Endodermal cell (in vitro differentiated cells): ENCODE measurements at places on chromosomes 1 and 21. TPM values are rescaled to one million over a fixed set of nuclear protein-coding genes. Genes with fewer than 3 reads are reported as not detected.
A peak's percentile ranks its signal among the peaks of the same experiment; 100 is the strongest.

DNA sequence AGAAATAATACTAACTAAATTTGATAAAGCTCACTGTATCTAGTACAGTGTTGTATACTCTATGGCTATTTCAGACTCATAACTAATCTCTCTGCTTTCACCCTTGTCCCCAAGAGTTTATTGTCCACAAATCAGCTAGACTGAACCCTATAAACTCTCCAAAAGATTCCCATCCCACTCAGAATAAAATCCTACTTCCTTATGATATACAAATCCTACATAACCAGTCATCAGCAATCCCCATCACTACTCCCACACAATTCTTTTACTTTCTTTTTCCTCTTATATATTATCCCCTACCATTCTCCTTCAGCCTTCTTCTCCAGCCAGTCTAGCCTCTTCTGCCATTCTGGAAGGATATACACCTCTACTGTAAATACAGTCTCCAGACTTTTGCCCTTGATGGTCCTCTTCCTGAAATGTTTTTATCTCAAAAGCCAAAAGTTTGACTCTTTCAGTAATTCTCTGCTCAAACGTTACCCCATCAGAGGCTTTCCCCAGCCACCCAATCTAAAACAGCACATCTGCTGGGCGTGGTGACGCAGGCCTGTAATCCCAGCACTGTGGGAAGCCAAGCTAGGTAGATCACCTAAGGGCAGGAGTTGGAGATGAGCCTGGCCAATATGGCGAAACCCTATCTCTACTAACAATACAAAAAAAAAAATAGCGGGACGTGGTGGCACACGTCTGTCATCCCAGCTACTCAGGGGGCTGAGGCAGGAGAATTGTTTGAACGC, 41.6 kb downstream of the ABL2 start:
- H3K27ac ChIP-seq: no peak overlapping the region
- no peaks in the 10 kb centered on the region for H3K4me1 ChIP-seq
- H3K27me3 ChIP-seq: no peaks in the 10 kb centered on the region
- DNase-seq: no peak

Gene COA7
- total RNA-seq: 23.5 and 27.7 TPM in 2 replicates

- no peak for DNase-seq
- peaks cover 5% of the 10 kb centered on the region for H3K4me1 ChIP-seq
- H3K4me3 ChIP-seq: no peak overlapping the region
Measured at GRCh38 chr1:51661081-51661518, 44.2 kb downstream of the OSBPL9 start.

Gene NCAM2
- total RNA-seq: 0.46 and 0.77 TPM in 2 replicates

DNA sequence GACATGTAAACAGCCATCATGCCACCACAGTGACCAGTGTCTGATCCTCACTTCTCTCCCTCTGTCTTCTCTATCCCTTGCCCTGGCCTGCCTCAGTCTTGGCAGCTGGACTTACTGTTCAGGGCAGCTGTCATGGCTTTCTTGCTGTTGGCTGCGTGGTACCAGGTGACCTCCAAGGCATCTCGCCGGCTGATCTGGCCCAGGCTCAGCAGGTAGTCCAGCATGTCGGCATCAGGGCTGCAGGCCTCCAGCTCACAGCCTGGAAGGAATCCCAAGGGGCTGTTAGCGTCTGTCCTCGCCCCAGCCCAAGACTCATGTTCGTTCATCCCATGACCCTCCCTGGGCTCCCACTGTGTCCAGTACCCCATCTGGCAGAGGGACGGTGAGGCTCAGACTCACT, 3.6 kb downstream of the FAM151A start:
- DNase-seq: peak; percentile 58
- no peaks in the 10 kb centered on the region for H3K4me1 ChIP-seq
- no peaks in the 10 kb centered on the region for H3K36me3 ChIP-seq
- H3K27me3 ChIP-seq: peaks cover 31% of the 10 kb centered on the region

Gene SPRR5
- total RNA-seq: not detected in 2 replicates

GRCh38 chr1:177913762-177914540, 55.9 kb downstream of the SEC16B start:
- peak; percentile 80 for DNase-seq
- H3K27ac ChIP-seq: no peak overlapping the region
- H3K27me3 ChIP-seq: peaks cover 8% of the 10 kb centered on the region

- DNase-seq: no peak
- no peaks in the 10 kb centered on the region for H3K27me3 ChIP-seq
- H3K27ac ChIP-seq: no peak overlapping the region
- no peak overlapping the region for H3K4me3 ChIP-seq
- H3K4me1 ChIP-seq: no peaks in the 10 kb centered on the region
Measured at GRCh38 chr1:36920371-36920770, 113.9 kb downstream of the GRIK3 start.

DNA sequence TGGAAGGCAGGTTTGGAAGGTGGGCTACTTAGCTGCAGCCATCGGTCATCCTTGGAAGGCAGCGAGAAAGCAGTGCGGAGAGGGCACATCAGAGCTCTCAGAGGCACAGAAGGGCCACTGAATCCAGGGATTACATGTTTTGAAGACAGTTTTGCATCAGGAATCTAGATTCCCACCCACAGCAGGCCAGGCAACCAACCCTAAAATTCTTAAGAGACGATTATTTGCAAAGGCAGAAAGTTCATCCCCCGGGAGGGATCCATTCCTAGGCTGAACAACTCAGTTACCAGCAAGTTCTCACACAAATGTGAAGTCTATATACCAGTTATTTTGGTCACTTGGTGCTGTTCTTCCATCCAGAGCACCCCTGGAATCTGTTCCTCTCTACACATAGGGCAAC, 457.3 kb upstream of the VAMP3 start:
- no peaks in the 10 kb centered on the region for H3K36me3 ChIP-seq
- no peak overlapping the region for H3K27ac ChIP-seq
- peak; percentile 7 for DNase-seq
- no peak overlapping the region for H3K4me3 ChIP-seq
- peaks cover 70% of the 10 kb centered on the region for H3K27me3 ChIP-seq

DNA sequence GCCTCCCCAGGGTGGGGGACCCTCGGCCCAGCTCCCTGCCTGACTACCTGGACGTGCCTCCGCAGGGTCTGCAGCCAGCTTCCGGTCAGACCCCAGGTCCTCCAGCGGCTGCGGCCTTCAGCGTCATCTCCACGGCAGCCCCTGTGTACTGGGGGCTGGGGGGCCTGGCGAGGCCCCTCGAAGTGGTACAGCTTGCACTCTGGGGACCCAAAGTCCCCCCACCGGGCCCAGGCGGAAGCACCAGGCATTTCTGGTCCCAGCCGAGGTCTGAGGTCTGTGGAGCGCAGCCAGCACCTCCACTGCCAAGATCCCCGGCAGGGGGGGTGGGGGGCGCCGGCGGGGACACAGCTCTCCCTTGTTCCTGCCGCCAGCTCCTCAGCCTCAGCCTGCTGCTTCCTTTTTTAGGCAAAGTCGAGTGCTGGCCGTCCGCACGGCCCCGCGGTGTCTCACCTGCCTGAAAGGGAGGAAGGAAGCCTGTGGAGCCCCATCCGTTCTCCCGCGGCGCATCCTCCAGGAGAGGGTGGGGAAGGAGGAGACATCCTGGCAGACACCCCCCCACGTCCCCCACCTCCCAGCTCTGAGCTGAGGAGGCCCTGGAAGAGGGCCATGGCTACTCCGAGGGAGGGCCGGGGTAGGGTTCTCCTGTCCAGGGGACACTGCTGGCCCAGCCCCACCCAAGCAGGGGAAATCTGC, 1.2 kb upstream of the VWA1 start:
- H3K36me3 ChIP-seq: no peaks in the 10 kb centered on the region
- H3K4me1 ChIP-seq: peaks cover 17% of the 10 kb centered on the region
- no peak overlapping the region for H3K27ac ChIP-seq

Gene TFF3
- total RNA-seq: 5.2 and 5.5 TPM in 2 replicates

- no peak overlapping the region for H3K27ac ChIP-seq
- no peaks in the 10 kb centered on the region for H3K36me3 ChIP-seq
- no peak for DNase-seq
- no peaks in the 10 kb centered on the region for H3K27me3 ChIP-seq
- H3K4me3 ChIP-seq: no peak overlapping the region
Measured at GRCh38 chr1:117656202-117656641, 50.4 kb downstream of the TENT5C start.

Gene RXRG
- 9.8 and 13.1 TPM in 2 replicates for total RNA-seq

Gene MSH4
- 0.13 to 0.34 TPM (median 0.14 TPM) in 3 replicates for total RNA-seq

Gene CFAP141
- not detected in 3 replicates for total RNA-seq

Gene HES5
- total RNA-seq: not detected in 3 replicates

- no peaks in the 10 kb centered on the region for H3K4me1 ChIP-seq
- no peak overlapping the region for H3K4me3 ChIP-seq
- DNase-seq: peak; percentile 78
- H3K27me3 ChIP-seq: no peaks in the 10 kb centered on the region
- H3K27ac ChIP-seq: no peak overlapping the region
Measured at GRCh38 chr1:188782220-188782841, 1695.3 kb downstream of the BRINP3 start.

DNA sequence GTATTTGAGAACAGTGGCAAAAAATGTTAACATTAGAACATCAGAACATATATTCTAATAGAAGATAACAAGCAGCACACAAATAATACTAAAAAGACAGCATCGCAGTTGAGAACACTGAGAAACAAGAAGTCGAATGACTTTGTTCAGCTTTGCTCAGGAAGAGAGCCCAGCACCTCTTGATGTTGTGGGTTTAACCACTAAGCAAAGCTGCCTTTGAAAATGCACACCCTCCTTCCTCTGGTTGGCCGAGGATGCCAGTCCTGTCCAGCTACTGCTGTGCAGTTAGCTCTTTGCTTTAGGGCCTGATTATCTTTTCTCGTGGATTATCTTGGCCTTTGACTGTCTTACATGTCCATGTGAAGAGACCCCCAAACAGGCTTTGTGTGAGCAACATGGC, 60.5 kb downstream of the SPATA46 start:
- peaks cover 8% of the 10 kb centered on the region for H3K4me1 ChIP-seq
- no peaks in the 10 kb centered on the region for H3K27me3 ChIP-seq
- H3K27ac ChIP-seq: no peak overlapping the region
- H3K36me3 ChIP-seq: no peaks in the 10 kb centered on the region

- H3K4me3 ChIP-seq: no peak overlapping the region
- H3K27ac ChIP-seq: no peak overlapping the region
- no peaks in the 10 kb centered on the region for H3K27me3 ChIP-seq
- no peaks in the 10 kb centered on the region for H3K4me1 ChIP-seq
Measured at GRCh38 chr1:1788646-1789431, 10.6 kb upstream of the NADK start.

Gene RSPH1
- 0.80 to 2.3 TPM (median 2.2 TPM) in 3 replicates for total RNA-seq

DNA sequence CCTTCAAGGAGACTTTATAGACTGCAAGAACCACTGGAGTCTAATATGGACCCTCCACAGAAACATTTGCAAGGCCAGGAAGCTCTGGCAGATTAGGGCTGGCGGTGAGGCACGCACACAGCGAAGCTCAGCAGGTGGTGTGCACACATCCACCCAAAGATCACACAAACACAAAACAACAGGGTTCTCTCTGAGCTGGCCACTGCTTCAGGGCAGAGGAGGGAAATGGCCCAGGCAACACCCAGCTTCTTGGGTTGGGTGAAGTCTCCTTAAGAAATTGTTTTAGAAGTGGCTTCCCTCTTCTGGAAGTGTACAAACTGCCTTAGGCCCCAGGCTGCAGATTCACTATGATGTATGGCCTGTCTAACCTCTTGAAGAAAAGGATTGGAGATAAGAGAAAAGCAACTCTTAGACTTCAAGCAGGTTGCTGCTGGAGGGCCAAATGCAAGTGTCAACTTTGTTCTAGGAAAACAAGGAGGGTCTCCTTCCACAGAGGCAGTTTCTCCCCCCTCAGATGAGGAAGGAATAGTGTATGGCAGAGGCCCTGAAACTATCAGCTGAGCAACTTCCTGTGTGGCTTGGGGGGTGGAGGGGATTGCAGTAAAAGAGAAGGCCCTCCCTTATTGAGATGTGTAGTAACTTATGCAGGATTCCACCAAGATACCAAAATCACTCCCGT, 2.0 kb downstream of the RCSD1 start:
- DNase-seq: peak; percentile 40
- no peaks in the 10 kb centered on the region for H3K4me1 ChIP-seq
- H3K4me3 ChIP-seq: no peak overlapping the region

- H3K4me3 ChIP-seq: no peak overlapping the region
- DNase-seq: no peak
- no peaks in the 10 kb centered on the region for H3K36me3 ChIP-seq
- peaks cover 3% of the 10 kb centered on the region for H3K4me1 ChIP-seq
- no peak overlapping the region for H3K27ac ChIP-seq
- peaks cover 18% of the 10 kb centered on the region for H3K27me3 ChIP-seq
Measured at GRCh38 chr1:44086692-44087474, 31.7 kb upstream of the KLF17 start.

Gene CHIT1
- total RNA-seq: not detected in 2 replicates

DNA sequence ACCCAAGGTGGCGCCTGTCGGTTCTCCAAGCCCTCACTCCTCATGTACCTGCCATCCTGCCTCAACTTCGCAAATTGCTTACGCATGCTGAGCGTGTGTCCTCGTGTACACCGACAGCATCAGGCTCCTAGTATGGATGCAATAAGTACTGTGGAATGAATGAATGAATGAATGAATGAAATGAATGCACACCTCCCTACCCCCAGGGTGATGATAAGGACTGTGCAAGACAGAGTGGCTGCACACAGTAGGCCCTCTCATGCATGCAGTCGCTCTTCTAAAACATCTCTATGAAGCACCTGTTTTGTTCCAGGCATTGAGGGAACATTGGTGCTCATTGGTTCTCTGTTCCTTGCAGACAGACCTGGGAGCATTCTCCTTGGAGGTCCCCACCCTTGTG, 49.8 kb upstream of the H6PD start:
- H3K36me3 ChIP-seq: no peaks in the 10 kb centered on the region
- DNase-seq: no peak
- no peaks in the 10 kb centered on the region for H3K4me1 ChIP-seq
- no peak overlapping the region for H3K27ac ChIP-seq
- peaks cover 27% of the 10 kb centered on the region for H3K27me3 ChIP-seq
- no peak overlapping the region for H3K4me3 ChIP-seq

Gene RNF2
- total RNA-seq: 57.9 and 61.1 TPM in 2 replicates

Gene TRABD2B
- 19.0 and 28.0 TPM in 2 replicates for total RNA-seq

- no peak for DNase-seq
- no peak within 1 kb of the TSS for H3K27ac ChIP-seq
- peaks cover 35% of the 10 kb centered on the region for H3K27me3 ChIP-seq
- H3K4me1 ChIP-seq: peaks cover 12% of the 10 kb centered on the region
- H3K36me3 ChIP-seq: no peaks in the 10 kb centered on the region
Measured at GRCh38 chr1:160069460-160070231, at the start of gene KCNJ10. Gene KCNJ10 (minus strand): TSS chr1:160070160. CDS start chr1:160042532, 27,628 bp downstream.

- no peak for DNase-seq
- H3K27me3 ChIP-seq: no peaks in the 10 kb centered on the region
- no peak overlapping the region for H3K4me3 ChIP-seq
Measured at GRCh38 chr1:226233806-226234205, 10.3 kb downstream of the MIXL1 start.

- H3K27ac ChIP-seq: no peak overlapping the region
- H3K4me1 ChIP-seq: no peaks in the 10 kb centered on the region
- no peaks in the 10 kb centered on the region for H3K36me3 ChIP-seq
- DNase-seq: peak; percentile 20
Measured at GRCh38 chr1:29541631-29542030, 305.3 kb downstream of the PTPRU start.

Gene RGS16
- total RNA-seq: 13.7 and 14.8 TPM in 2 replicates

- peak within 1 kb of the TSS; percentile 97 for H3K4me3 ChIP-seq
- no peaks in the 10 kb centered on the region for H3K36me3 ChIP-seq
- no peaks in the 10 kb centered on the region for H3K27me3 ChIP-seq
- peaks cover 2% of the 10 kb centered on the region for H3K4me1 ChIP-seq
- peak within 1 kb of the TSS; percentile 97 for H3K27ac ChIP-seq
Measured at GRCh38 chr1:119647734-119648619, at the start of gene ZNF697. Gene ZNF697 (minus strand): TSS chr1:119648266. CDS start chr1:119626100, 22,166 bp downstream.
